CD4-positive, alpha-beta T cell treated with Interleukin-1 beta for 1 hour (primary cell): ENCODE measurements at places on chromosomes 5 and 9.

DNA sequence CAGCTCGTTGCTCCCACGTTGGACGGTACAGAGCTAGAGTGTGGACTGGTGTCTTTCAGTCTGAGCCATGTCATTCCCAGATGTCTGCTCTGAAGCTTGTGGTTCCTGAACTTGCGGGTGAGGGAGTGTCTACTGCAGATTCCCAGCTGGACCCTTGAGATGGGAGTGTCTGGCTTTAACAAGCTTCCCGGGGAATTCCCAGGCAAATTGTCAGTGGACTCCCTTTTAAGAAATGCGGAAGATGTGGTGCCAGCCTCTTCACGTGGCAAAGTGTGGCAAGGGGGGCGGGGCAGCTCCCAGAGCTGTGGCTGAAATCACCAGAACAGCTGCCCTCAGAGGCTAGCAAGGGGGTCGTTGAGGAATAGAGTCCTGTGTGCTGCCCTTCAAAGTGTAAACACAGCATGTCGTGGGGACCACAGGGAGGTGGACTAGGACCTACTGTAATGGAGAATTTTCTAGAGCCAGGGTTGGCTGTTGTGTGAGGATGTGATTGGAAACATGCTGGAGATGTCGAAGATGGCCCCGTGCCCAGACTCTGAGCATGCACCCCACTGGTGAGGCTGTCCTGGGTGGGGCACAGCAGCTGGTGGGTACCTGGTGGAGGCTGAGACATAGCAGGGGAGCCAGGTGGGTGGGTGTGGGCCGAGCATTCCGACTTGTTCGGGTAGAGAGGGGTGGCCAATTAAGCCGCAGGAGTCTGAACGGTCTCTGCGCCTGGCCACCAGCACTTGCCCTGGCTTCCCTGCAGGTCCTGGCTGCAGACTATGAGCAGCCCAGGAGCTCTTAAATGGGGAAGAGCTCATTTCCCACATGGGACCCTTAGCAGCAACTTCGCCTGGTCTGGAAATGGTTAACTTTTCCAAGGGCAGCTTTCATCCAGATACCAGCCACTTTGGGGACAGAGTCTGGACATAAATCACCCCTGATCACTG is 37.4 kb downstream of the PRRX2 start:
- DNase-seq: no peak

DNA sequence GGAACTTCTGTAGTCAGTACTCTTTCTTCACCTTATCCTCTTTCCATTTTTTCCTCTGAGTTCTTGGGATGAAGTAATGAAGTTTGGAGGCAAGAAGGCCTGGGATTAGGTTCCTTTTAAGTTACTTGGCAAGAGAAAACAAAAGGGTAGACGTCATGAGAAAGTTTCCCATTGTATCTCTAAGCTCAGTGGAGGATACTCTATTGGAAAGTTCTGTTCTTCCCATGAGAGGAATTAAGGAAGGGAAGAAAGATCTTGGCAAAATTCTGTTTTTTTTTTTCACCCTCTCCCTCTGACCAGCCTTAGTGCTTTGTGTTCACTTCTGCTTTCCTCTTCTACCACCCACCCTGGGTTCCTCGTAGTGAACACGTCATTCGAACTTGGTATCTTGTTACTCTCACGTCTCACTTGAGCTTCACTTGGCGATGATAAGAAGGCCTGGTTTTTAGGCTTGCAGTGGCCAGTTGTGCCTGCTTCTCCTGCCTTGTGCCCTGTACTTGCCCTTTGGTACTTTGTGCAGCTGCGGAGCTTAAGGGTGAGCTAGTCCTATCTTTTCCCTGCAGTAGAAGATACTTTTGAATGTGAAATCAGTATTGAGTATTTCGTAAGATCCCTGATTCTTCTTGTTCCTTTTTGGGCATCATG is 67.0 kb downstream of the ARHGAP26 start:
- DNase-seq: peak; percentile 11

DNA sequence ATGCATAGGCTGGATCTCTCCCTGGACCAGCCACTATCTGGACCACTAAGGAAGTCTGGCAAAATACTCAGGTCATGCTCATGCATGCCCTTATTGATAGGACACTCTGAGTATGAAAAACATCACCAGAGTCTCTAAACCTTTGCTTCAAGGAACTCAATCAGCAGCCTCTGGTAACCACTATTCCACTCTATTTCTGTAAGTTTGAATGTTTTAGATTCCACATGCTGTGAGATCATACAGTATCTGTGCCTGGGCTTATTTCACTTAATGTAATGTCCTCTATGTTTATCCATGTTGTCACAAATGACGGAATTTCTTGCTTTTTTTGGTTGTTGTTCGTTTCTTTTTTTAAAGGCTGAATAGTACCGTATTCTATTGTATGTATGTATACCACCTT is 68.3 kb downstream of the TARS1 start:
- no peak for DNase-seq

DNA sequence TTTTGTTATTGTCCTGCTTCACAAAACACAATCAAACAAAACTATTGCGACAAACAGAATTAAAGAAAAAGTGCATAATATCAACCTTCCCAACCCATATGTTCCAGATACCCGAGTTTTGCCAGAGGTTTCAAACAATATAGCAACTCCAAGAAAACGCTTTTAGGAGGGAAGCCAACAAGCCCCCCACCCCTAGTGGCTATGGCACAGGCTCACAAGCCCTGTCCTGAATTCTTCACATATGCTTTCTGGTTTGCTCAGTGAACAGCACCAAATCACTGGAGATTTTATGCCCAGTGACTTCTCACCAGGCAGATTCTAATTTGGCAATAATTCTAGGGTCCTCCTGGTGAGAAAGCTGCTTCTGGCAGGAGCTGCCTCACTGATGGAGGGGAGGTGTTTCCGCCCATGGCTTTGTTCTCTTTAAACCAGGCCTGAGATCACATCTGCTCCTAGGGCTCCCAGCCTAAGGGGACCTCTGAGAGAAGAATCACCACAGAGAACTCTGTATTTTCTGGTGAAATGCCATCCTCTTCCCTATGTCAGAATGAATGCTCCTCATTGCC is 1982.4 kb downstream of the EFNA5 start:
- DNase-seq: no peak

DNA sequence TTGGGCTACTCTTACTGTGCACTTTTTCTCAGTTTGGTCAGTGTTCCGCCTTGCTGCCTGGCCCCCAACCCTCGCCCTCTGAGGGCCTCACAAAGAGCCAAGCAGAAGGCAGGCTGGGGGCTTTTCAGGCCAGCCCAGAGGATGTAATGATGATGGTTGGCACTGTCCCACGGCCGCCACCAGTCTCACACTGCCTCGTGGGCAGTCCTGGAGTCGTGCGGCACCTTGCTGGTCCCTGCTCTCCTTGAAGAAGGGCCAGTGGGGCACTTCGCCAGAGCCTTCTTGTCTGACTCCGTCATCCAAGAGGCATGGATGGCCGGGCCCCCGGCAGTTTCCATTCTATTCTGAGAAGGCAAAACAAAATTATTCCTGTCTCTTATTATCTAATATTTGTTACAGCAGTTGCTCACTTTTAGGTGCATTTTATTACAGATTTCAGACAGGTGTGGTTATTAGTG is 21.0 kb downstream of the TENT4A start:
- no peak for DNase-seq

DNA sequence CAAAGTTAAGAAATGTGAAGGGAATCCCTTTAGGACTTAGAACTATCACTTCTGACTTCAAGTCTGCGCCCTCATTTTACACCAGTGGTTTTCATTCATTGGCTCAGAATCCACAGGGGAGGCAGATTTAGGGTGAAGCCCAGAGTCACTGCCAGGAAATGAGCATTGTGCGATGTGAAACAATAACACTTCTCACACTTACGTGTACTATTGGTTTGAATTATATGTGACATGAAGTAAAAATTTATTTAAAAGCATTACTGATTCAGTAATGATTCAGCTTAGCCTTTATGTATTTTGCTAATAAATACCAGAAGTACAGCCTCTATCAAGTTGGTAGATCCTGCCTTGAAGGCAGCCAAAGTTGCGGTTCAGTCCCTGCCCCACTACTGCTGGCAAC is 98.6 kb downstream of the PAM start:
- DNase-seq: peak; percentile 6

GRCh38 chr9:101440714-101441230 is 5.2 kb upstream of the ALDOB start:
- no peak for DNase-seq

- DNase-seq: peak; percentile 84
Measured at GRCh38 chr5:172716796-172717313, 54.1 kb downstream of the DUSP1 start.

DNA sequence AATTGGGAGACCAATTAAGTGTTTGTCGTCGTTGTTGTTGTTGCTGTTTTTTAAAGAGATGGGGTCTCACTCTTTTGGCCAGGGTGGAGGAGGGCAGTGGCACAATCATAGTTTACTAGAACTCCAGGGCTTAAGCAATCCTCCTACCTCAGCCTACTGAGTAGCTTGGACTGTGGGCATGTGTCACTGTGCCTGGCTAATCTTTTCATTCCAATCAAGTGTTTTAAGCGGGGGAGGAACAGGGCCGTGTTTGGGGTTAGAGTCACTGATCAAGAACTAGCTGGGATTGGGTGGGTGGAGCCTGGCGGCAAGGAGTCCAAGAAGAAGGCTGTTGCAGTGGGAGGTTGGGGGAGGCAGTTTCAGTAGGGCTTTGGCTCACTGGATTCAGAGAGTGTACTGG is 13.8 kb downstream of the SNX30 start:
- DNase-seq: no peak

DNA sequence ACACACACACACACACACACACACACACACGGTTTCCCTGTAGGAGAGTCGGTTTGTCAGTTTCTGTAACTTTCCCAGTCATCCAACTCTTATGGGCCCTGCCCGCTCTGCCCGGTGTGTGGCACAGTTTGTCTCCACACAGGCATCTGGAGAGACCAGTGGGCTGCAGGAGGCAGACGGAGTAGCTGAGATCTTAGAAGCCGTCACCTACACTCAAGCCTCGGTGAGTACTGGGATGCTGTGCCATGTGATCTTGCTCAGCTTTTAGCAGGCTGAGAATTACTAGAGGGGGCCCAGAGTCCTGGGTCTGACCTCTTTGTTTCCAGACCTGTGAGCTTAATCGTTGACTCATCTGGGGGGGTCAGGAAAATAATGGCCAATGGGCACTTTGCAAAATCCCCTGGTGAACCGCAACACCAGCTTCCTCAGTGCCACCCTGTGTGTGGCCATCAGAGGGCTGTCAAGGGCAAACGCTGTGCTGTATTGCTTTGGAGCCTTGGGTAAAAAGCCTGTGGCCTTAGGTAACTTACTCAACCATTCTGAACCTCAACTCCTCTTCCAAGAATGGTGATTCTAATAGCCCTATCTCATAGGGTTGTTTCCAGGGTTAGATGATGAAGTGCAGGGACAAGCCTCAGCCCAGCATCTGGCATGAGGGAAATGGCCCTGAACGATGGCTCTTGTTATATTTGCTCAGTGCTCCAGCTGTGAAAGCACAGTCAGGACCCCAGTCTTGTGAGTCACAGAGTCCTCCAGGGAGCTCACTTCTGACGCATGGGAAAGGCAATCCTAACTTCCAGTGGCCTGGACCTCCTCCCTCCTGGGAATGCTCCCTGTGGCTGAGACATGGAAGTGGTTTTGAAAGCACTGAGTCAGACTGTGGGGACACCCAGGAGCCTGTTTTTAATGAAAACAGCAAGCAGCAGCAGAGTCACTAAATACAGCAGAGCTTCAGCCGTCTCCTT is 45.6 kb downstream of the COL15A1 start:
- no peak for DNase-seq

GRCh38 chr5:112886975-112887374 is 25.9 kb downstream of the SRP19 start:
- DNase-seq: no peak

- no peak for DNase-seq
Measured at GRCh38 chr5:32143617-32144377, 30.3 kb downstream of the GOLPH3 start.

GRCh38 chr9:20255052-20255451 is 367.2 kb downstream of the MLLT3 start:
- no peak for DNase-seq

- no peak for DNase-seq
Measured at GRCh38 chr5:44885903-44886302, 77.2 kb downstream of the MRPS30 start.

GRCh38 chr5:34447424-34447823 is 208.7 kb upstream of the RAI14 start:
- no peak for DNase-seq

DNA sequence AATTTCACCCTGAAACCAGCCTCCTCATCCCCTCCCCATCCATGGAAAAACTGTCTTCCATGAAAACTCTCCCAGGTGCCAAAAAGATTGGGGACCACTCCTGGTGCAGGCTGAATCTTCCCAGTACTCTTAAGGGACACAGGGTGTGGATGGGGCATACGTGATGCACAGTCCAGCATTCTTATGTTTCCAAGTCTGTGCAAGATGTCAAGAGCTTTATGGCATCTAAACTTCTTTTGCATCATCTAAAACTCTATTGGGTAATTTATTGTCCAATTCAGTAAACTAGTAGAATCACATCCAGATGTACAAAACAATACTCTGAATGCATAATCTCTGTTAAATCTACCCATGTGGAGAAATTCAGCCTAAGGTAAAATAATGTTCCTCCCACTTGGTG is 9.3 kb upstream of the FGD3 start:
- DNase-seq: no peak

DNA sequence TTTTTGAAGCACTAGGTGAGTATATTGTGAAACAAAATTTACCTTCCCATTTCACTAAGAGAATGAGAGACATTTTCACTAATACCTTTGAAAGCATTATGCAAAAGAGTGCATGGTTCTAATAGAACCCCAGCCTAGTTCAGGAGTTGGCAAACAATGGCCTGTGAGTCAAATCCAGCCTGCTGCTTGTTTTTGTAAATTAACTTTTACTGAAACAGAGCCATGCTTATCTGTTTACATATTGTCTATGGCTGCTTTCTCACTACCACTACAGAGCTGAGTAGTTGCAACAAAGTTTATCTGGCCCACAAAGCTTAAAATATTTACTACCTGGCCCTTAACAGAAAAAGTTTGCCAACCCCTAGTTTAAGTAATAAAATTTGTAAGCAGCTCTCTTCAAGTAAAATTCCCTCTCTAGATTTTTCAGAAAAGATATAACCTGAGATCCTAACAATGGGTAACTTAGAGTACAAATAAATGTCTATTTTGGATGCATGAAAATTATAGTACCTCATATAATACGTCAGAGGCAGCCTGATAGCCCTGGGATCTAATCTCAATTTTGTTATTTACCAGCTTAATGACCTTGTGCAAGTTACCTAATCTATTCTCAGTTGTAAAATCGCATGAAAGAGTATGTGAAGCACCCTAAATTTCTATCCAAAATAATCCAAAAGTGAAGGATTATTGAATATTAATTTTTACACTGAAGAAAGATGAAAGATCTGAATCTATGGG is 50.7 kb upstream of the ARL15 start:
- no peak for DNase-seq

DNA sequence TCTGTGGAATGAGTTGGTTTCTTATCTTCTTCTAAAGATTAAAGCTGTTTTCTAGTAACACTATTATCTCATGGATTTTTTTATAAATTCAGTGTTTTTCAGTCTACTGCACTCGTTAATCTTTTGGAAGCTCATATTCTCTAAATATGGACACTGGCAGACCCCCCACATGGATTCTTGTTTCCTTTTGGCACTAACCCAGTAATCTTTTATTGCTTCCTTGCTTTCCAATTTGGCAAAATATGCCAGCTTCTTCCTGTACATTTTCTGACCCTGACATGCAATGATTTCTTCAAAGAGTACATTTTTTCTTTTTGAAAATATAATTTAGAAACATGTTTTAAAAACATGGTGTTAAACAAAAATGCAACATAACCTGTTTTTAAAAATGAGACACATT is 474.2 kb upstream of the FTMT start:
- no peak for DNase-seq

GRCh38 chr9:104944356-104944755 is 16.4 kb upstream of the ABCA1 start:
- no peak for DNase-seq

- DNase-seq: no peak
Measured at GRCh38 chr5:21807953-21808352, 1045.2 kb downstream of the CDH12 start.
